COLO829 (cell line): ENCODE measurements at places on chromosomes 12 and 14.

DNA sequence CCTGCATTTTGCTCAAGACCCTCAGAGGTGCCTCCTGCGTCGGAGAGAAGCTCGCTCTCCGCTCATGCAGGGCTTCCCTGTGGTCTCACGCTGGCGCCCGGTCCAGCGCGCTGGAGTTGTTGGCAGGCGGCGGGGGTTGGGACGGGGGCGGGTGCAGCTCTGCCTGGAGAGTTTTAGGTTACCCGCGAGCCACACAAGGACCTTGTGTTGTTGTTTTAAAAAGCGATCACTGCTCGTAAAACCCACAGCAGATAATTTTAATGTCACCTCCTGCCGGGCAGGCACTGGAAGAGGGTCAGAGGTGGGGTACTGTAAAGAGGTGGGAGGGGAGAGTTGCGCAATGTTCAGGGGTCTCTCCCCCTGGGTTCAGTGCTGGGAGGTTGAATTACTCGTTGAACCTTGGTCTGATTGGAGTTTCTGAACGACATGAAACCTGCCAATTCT is 850 bp downstream of the SMOC1 start:
- no peak for DNase-seq

DNA sequence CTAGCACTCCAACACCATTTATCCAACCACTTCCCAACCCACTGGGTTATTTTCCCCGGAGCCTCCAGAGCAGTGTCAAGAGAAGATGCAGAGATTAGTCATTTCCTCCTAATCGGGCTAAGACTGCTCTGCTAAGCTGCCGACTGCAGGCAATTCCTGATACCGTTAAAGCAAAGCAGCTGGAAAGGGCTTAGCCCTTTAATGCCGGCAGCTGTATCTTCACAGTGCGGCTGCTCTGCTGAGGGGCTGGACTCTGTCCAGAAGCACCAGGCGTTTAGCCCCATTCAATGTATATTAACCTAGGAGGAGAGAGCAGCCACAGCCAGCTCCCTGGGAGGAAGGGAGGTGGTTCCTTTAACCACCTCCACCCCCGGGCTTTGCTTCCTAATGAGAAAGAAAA is 11.1 kb downstream of the AQP6 start:
- DNase-seq = peak; percentile 88

DNA sequence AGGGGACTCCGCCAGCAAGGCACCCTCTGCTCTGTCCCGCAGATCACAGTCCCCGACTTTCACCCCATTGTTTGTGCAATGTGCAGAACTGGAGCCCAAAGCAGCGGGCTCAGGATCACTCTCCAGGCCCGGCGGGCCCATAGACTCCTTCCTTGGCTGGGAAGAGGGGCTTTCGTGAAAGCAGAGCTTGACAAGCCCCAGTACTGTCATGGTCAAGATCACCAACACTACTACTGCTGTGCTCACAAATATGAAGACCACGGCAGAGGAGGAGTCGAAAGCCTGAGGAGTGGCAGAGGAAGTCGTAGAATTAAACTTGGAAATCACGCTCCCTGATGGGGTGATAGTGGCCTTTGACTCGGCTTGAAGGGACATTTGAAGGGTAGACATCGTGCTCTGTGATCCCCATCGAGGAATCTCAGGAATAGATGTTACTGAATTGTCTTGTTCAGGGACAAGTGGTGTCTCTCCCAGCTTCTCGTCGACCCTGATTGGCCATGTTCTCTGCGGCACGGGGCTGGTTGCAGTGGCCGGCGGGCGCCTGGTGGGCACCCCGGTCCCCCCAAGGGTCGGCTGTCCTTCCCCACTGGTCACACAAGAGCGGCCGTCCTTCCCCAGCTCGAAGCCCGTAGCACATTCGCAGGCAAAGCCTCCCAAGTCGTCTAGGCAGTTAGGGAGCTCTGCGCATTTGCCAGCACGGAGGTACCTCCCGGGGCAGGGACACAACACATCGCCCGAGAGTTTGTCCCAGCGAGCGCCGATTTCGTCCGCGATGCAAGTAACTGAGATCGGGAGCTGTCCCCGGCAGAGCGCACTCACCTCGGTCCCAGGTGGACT is 1.1 kb downstream of the CLEC14A start:
- DNase-seq = no peak

DNA sequence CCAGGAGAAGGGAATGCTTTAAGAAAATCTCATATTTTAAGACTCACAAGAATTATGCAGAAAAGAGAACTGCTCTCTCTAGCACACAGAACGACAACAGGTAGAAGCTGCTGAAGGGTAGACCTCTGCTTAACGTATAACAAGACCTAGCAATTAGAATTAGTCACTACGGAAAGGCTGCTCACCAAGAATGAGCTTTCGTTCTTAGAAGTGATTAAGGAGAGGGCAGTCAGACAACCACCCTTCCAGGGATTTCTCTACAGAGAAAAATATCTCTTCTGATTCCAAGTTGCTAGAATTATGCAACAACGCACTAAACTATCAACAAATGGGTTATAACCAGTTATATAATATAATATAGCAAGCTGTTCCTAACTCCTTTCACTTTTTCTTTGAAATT is 18.6 kb downstream of the LRIG3 start:
- no peak for DNase-seq

DNA sequence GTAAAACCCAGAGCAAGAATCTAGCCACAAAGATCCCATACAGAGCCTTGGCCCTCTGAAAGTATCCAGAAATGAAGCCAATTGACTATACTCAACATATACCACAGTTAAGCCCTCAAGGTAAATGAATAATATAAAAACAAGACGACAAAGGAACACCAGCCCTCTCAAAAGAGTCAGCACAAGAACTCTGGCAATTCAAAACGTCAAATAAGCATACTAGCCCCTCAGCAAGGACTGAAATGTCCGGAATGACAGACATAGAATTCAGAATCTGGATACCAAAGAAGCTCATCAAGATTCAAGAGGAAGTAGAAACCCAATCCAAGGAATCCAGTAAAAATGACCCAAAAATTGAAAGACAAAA is 49.9 kb downstream of the GTF2A1 start:
- DNase-seq = no peak

DNA sequence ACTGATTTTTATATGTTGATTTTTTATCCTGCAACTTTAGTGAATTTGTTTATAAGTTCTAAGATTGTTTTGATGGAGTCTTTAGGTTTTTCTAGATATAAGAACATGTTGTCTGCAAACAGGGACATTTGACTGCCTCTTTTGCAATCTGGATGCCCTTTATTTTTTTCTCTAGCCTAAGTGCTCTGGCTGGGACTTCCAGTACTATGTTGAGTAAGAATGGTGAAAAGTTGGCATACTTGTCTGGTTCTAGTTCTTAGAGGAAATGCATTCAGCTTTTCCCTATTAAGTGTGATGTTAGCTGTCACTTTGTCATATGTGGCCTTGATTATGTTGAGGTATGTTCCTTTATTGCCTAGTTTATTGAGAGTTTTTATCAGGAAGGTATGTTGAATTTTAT is 68.1 kb downstream of the ERC1 start:
- no peak for DNase-seq

- no peak for DNase-seq
These were observed 87.1 kb downstream of the FBXL14 start for GRCh38 chr12:1507308-1507707.

DNA sequence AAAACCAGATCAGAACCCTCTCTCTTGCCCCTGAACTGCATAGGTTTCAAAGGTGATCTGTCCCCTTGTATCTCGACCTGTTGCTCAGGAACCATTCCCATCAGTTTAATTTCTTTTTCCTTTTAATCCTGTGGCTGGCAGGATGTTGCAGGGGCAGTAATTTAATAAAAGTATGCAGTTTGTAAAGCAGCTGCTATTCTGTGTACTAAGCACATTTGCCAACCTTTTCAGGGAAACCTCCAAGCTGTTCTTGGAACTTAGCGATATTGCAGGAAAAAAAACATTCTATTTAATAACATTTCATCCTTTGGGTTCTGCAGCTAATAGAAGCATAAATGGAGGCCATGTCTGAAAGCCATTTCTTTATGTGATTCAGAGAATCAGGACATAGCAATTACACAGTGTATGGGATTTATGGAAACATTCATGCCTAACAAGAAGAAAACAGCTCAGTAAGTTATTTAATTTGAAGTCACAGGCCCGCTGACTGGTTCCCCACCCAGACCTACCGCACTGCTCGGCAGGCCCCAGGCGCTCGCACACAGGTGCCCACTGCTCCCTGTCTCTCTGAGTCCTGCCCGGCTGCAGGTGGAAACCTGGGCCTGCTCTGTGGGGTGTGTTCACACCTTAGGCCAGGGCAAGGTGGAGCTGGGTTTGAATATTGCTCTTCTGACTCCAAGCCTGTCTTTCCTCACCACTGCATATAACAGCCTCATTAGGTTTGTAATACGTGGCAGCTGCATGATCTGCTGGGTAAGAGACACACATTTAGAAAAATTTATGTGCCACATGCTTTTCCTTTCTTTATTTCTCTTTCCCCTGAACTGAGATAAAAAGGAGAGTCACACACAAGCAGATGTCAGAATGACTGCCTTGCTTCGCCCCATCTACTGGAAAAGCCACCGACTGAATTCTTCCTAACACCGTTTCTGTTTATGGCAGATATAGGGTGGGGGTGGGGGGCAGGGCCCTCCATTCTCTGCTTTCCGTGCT is 119.7 kb downstream of the SLC25A47 start:
- no peak for DNase-seq

- no peak for DNase-seq
These were observed 1.8 kb upstream of the DYRK2 start for GRCh38 chr12:67646775-67647174.

GRCh38 chr12:50211392-50212070 is 44.4 kb upstream of the CERS5 start:
- peak; percentile 35 for DNase-seq

- no peak for DNase-seq
These were observed 103.8 kb downstream of the ARMH4 start for GRCh38 chr14:58048219-58048618.

DNA sequence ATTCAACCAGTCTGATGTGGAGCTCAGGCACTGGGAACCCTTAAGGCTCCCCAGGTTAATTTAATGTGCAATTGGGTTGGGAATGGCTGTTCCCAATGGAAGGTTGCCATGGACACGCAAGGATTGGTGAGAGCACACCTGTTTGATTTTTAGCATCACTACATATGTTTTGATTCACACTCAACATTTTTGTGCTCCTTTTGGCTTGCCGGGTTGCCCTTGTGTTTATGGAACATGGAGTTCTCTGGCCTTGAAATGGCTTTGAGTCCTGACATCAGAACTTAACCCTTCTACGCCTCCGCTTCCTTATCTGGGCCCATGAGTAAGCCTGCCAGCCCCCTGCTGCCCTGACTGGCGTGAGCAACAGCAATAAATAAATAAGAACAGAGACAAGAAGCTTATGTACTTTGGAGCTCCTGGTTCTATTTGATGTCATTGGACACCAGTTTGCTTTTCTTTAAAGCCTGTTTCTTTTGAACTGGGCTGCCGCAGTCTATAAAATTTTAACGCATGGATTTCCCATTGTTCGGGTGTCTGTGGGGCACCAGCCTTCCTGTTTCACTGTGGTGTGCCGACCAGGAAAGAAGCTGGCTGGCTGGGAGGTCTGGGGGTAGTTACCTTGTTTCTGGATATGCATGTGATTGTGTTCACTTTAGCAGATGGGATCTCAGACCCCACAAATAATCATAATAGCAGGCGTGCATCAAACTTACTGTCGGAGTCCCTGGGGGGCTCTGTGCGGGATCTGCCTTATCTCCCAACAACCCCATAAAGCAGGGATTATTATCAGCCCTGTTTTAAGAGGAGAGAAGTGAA is 27.8 kb downstream of the TBX3 start:
- DNase-seq = no peak

- DNase-seq = no peak
These were observed 39.8 kb upstream of the PWP1 start for GRCh38 chr12:107645630-107646333.

DNA sequence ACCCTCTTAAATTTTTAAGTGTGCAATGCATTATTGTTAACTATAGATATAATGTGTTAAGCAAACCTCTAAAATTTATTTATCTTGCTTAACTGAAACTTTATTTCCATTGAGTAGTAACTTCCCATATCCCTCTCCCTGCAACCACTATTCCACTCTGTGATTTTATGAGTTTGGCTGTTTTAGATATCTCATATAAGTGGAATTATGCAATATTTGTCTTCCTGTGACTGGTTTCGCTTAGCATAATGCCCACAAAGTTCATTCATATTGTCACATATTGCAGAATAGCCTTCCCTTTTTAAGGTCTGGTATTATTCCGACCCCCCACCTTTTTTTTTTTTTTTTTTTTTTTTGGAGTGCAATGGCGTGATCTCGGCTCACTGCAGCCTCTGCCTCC is 247.6 kb downstream of the EMP1 start:
- no peak for DNase-seq

DNA sequence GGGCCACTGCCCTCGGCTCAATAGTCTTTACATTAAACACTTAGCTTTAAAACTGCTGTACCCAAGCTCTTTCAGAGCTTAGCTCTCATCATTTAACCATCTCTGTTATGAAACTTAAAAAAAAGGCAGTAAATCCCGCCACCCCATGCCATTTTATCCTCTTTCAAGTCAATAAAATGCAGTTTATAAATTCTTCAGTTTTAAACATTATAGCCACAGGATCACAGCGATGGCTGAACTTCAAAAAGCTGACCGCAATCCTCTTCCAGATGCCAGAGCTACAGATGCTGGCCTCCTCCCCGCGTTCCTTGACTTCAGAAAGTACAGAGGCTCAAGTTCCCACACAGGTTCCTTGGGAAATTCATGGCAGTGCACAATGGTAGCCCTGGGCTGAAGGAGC is 4.2 kb downstream of the OR10G3 start:
- no peak for DNase-seq

DNA sequence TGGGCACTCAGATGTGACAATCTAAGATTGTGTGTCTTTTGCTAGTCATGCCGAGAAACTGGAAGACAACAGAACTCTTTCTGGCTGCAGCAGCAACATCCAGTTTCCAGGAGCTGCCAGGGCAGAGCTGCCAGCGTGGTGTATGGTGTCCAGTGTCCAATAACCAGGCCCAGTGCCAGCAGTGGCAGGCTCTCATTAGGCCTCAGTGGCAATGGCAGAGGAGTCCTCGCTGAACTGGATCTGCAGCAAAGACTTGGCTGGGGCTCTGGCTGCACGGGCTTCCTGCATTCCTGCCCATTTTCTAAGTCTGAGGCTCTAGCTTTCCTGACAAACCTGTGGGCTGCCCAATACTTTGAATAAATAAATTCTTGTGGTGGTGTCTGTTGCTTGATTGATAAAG is 26.2 kb upstream of the PPM1A start:
- DNase-seq = no peak

- no peak for DNase-seq
These were observed 30.6 kb downstream of the RIN3 start for GRCh38 chr14:92544051-92544720.

DNA sequence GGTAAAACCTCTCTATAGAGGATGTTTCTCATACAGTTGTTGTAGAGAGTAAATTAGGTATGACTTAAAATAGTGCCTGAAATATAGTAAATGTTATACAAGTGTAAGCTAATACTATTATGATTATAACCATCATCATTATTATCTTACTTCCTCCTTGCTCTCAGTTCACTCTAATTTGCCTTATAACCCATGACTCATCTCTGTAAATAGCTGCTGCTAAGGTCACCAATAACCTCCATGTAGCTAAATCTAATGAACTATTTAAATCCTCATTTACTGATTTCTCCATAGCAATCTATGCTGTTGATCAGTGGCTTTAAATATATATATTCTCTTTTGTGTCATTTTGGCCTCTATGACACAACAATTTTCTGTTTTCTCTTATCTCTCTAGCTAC is 109.6 kb downstream of the RMST start:
- no peak for DNase-seq

- no peak for DNase-seq
These were observed 6.5 kb upstream of the GLT8D2 start for GRCh38 chr12:104056419-104056972.

GRCh38 chr12:116265351-116266147 is 11.9 kb downstream of the MED13L start:
- no peak for DNase-seq
